ENCODE measurements at places on chromosomes 4 and X.

- no peak for DNase-seq
Measured at GRCh38 chr4:185648631-185649030, 113.3 kb upstream of the PDLIM3 start.

- DNase-seq = no peak
Measured at GRCh38 chr4:87465739-87466366, 43.5 kb downstream of the NUDT9 start.

GRCh38 chr4:53459548-53459947, 82.1 kb downstream of the FIP1L1 start:
- no peak for DNase-seq

GRCh38 chr4:139083607-139083955, 68.0 kb downstream of the NOCT start:
- peak; percentile 68 for DNase-seq

DNA sequence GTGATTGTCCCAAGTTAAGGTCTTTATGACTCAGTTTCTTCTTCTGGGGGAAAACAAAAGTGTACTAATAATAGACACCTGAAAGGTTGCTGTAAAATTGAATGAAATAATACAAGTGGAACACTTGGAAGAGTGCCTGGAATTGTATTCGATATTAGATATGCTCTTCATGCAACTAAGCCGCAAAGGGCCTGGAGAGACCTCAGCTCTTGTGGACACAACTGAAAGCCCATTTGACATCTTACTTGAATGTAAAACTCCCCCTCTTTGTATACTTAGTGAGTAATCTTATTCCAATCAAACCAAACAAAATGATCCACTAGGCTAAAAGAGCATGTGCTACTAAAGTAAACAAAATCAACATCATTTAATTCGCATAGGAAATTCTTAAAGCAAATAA, 511 bp upstream of the MAP9 start:
- no peak for DNase-seq

GRCh38 chr4:44583393-44583792, 68.0 kb downstream of the YIPF7 start:
- no peak for DNase-seq

GRCh38 chr4:8332038-8332857, 62.7 kb downstream of the HTRA3 start:
- DNase-seq = no peak

DNA sequence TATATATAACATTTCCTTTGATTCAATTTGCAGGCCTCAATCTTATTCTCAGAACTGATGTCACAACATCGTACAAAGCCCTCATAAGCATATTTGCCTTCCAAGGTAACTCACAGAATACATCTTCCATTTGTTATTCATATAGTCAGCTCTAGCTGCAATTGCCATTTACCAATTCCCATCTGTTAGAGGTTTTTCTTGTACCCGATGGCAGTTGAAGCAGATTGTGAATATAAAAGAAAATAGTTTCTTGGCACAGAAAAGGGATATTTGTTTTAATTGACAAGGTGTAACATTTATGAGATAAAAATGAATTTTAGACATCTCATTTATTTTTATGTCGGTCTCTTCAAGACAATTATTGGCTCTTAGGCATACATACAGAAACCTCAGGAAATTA, 311.3 kb downstream of the TRIML1 start:
- DNase-seq = no peak

DNA sequence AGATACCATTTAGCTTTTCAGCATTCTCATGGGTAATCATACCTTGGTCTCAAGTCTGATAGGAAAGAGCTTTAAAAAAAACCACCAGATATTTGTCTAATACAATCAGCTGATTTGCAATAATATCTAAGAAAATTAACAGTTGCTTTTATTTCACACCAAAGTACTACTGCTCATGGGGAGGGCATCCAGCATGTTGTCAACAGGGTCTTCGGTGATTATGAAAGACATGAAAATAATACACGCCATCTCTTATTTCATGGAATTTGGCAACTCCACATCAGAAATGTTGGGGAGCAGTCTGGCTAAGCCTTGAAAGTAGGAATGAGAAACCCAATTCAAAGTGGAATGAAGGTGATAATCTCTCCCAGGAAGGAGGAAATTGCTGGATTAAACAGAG, 3.0 kb downstream of the ASB5 start:
- DNase-seq = no peak

- DNase-seq = no peak
Measured at GRCh38 chr4:89142691-89143669, 31.6 kb downstream of the TIGD2 start.

GRCh38 chr4:184848510-184848909, 22.7 kb upstream of the ACSL1 start:
- DNase-seq = no peak

GRCh38 chrX:136780763-136781162, at the start of gene ARHGEF6:
Gene ARHGEF6, minus strand, starts transcription at chrX:136780932. Its CDS starts 50 bp downstream, at chrX:136780882.
- peak; percentile 63 for DNase-seq

- peak; percentile 30 for DNase-seq
Measured at GRCh38 chrX:153922932-153923857, 2.9 kb downstream of the ARHGAP4 start.

DNA sequence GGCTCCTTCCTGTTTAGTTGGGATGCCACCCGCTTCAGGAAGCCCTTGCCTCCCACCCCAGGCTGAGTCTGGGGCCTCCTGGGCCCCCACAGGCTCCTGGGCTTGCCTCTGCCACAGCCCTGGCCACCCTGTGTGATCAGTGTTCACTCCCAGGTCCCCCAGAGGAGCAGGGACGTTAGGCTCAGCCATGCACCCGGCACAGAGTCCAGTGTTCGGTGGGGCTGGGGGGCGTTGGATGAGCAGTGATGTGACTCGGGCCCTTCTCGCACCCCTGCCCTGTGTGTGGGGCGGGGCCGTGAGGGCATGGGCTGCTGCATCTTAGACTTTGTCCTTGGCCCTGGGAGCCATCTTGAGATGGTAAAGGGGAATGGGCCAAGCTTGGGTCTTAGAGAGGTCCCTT, 29.9 kb upstream of the HTRA3 start:
- DNase-seq = no peak

GRCh38 chr4:89368861-89369260, 61.3 kb upstream of the GPRIN3 start:
- DNase-seq = no peak

GRCh38 chr4:56468097-56468422, 643 bp downstream of the SRP72 start:
- DNase-seq = peak; percentile 35

DNA sequence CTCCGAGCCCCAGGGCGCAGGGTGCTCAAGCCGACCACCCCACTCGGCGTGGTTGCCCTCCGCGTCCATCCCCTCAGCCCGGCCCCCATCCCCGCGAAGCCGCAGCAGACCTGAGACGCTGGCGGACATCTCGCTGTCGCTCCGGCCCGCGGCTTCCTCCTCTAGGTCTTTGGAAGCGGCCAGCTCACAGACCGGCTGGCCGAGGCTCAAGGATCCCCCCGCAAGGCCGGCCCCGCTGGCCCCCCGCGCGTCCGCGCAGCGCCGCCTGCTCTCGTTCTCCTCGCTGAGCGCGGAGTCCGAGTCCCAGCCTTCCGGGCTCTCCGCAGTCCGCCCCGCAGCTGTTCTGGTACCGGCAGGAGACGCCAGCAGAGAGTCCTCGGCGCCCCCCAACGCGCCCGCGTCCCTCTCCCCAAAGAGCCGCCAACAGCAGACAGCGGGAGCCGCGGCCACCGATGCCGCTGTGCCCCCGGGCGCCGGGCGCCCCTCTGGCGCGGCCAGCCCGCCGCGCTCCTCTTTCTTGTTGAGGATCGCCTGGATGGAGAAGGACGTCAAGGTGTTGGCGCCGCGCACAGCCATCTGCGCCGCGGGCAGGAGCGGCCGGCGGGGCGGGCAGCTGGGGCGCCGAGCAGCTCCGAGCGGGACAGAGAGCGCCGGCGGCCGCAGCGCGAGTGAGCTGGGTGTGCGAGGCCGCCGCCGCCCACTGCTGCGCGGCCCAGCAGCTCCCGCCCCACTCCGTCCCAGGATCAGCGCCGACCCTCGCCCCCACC, at the start of gene NKX3-2:
Gene NKX3-2, minus strand, starts transcription at position 670 of the 767 bp plus-strand sequence. Its CDS starts 94 bp downstream, at position 576.
- DNase-seq = no peak

DNA sequence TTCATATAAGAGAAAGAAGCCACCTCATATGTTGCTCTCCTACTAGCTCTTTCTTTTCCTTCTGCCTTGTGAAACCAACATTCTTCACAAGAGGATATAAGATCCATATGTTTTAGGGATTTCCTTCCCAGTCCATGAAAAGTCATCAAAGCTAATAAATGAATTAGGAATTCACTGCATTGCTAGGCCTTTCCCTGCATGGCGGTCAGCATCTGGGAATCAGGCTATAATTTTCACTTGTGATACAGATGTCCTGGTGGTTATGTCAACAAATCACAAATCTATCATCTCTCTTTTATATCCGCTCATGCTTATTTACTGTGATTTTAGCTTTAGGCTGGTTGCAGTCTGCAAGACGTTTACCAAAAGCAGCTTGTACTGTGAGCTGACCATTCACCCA, 510.0 kb downstream of the NLGN4X start:
- DNase-seq = no peak

- no peak for DNase-seq
Measured at GRCh38 chrX:97189668-97190067, 306.0 kb downstream of the RPA4 start.

- no peak for DNase-seq
Measured at GRCh38 chr4:39657465-39657864, 18.8 kb upstream of the SMIM14 start.

DNA sequence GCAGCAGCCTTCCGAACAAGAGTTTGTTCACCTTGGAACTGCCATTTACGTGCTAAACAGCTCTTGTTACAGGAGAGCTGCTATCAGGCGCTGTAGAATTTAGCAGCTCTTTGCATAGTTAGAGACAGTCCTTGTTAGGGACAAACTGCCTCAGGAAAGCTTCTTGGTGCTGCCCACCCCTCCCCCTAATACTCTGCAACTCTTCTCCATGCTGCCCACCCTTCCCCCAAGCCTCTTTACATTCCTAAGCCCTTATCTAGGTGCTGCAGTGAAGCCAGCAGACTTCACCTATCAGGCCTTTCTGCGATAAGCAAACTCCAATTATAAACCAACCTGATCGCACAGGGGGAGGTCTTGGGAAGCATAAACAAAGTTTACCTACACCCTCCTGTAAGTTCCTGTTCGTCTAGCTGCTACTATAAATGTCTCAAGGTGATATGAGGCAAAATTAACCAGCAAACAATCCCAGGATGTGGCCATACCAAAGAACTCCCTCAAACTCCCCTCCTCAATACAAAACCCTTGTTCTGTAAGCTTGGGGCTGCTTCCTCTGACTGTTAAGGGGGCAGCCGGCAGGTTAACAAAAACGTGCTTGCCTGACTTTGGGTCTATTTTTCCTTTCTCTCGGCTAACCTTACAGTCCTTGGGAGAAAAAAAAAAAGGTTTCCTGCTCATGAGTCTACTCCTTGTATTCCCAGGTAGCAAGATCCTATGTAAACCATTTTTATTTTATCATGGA, 74.0 kb upstream of the GC start:
- no peak for DNase-seq

GRCh38 chrX:16687514-16687913, 25.0 kb downstream of the CTPS2 start:
- DNase-seq = no peak

DNA sequence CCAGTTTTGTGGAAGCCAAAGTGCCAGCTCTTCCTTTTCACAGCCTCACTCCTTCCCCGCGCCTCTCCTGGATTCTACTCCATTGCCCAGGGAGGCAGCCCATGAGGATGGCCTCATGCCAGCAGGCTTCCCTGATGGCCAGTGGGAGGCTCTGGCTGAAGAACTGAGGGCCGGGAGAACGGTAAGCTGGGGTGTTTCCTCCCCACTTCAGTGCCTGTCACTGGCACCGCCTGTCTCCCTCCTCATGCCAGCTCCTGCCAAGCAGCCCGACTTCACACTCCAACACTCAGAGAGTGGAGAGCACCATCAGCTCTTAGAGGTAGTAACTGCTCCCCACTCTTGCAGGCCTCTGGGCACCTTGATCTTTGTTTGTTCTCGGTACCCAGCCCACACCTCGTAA, 46.9 kb upstream of the STIM2 start:
- DNase-seq = no peak

DNA sequence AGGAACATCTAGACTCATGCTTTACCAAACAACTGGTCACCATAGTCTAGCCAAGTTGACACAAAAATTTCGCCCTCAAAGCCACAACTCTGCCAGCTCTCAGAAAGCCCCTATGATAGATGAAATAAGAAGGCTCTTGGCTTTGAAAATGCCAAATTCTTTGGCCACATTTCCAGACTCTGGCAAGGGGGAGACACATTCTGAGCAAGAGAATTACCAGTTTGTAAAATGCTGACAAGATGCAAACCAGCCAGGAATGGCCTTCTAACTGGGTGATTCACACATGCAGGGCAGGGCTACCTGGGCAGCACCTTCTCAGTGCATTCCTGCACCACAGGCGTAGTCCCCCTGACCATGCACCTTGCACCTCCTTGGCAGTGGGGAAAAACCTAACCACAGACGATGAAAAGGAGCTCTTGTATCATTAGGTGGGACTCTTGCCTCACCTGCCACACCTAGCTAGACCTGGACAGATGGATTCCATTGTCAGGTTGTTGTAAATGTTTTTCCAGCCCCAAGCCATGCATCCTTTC, 77.4 kb upstream of the CPEB2 start:
- DNase-seq = no peak

DNA sequence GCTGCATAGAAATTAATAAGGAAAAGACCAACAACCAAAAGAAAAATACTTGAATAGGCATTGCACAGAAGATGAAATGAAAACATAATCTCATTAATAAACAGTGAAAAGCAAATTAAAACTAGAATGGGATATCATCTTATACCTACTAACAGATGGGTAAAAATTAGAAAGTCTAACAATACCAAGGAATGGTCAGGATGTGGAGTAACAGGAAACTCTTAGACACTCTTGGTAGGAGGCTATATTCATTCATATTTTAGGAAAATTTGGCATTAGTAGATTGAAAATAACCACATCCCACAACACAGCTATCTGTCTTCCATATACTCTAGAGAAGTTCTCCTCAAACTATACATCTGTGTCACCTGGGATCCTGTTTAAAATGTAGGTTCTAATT, 36.3 kb downstream of the SEC24B start:
- DNase-seq = no peak

- DNase-seq = no peak
Measured at GRCh38 chrX:115058276-115058675, 40.9 kb upstream of the IL13RA2 start.

- DNase-seq = no peak
Measured at GRCh38 chrX:24005028-24005427, 22.0 kb downstream of the KLHL15 start.

- DNase-seq = no peak
Measured at GRCh38 chr4:8023696-8024033, 84.0 kb upstream of the AFAP1 start.

DNA sequence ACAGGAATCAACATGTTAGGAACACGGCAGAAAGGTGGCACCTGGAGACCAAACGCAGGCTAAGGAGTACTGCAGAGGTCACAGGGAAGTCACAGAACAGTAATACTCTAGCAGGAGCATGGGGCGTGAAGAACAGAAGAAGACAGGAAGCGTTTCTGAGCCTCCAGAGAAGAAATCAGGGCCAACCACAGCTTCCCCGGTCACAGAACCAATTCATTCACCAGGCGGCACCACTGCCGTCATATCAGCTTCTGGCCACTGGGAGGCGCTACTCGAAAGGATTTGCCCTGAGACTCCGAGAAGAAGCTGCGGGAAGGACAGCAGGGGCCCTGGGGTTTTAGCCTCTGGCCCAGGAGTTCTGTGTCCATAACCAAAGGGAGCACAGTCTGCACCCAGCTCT, 78.0 kb upstream of the DRD5 start:
- DNase-seq = peak; percentile 71

All from CD4-positive, alpha-beta T cell treated with Interleukin-6 for 4 hours (primary cell).